IMR-90 (cell line): ENCODE measurements at places on chromosomes 1 and 21. TPM values are rescaled to one million over a fixed set of nuclear protein-coding genes. Genes with fewer than 3 reads are reported as not detected.

Gene LENEP
- polyA plus RNA-seq: not detected in 2 replicates

Gene CFHR3
- not detected in 2 replicates for polyA plus RNA-seq

Gene C1orf226
- polyA plus RNA-seq: 0.10 and 0.13 TPM in 2 replicates

Gene SPRR3
- polyA plus RNA-seq: not detected in 2 replicates

Gene FGGY
- 5.6 TPM in 2 replicates for polyA plus RNA-seq

Gene CDC14A
- polyA plus RNA-seq: 1.5 and 1.7 TPM in 2 replicates

Gene COL9A2
- polyA plus RNA-seq: 1.3 and 1.6 TPM in 2 replicates

Gene CAMK1G
- polyA plus RNA-seq: 1.8 and 2.1 TPM in 2 replicates

Gene IL20
- not detected in 2 replicates for polyA plus RNA-seq

GRCh38 chr1:61094677-61095469, 12.5 kb downstream of the NFIA start:
- no peak for DNase-seq

DNA sequence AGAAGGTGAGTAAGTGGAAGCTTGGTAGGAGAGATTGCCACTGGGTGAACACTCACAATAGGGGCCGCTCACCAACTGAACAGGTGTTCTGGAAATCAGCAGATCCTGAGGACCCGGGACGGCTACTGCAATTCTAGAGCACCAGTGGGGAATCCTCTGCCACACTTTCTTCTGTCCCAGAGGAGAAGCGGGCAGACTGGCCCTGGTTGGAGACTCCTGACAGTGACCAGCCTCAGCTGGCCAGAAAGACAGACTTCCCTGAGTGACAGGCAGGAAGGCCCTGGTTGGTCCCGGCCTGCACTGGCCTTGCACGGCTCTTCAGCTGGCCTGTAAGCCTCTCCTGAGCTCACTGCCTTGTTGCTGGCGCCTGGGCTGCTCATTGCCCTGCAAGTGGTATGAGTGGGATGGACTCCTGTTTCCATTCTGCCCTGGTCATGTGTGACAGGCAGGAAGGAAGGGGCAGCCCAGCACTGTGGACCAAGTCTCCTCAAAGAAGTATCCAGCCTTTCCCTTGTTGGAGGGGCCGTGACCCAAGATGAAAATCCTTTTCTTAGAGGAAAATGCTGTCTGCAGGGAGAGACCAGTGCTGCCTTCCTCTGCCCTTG, 34.5 kb downstream of the MAN1C1 start:
- DNase-seq: no peak

DNA sequence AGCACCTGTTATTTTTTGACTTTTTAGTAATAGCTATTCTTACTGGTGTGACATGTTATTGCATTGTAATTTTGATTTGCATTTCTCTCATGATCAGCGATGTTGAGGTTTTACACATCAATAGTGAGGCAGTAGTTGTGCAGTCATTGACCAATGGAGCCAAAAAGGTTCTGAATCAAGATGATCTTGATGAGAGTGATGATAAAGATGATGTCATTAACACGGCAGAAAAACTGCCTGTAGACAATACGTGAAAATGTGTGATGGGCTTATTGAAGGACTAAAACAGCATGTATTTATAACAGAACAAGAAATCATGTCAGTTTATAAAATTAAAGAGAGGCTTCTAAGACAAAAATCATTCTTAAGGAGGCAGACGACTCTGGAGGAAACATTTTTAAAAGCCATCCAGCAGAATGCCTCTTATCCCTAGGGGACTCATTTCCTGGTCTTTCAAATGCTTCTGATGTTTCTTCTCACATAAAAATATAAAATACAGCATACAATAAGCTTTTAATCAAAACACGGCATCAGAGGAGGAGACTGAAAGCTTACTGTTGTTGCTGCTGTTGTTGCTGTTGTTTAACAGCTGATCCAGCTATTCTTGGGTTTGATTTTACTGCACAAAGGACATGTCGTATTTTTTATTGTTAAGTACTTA, 400.3 kb downstream of the LTN1 start:
- no peak for DNase-seq

GRCh38 chr1:58607391-58607790, 30.3 kb upstream of the TACSTD2 start:
- DNase-seq: no peak

DNA sequence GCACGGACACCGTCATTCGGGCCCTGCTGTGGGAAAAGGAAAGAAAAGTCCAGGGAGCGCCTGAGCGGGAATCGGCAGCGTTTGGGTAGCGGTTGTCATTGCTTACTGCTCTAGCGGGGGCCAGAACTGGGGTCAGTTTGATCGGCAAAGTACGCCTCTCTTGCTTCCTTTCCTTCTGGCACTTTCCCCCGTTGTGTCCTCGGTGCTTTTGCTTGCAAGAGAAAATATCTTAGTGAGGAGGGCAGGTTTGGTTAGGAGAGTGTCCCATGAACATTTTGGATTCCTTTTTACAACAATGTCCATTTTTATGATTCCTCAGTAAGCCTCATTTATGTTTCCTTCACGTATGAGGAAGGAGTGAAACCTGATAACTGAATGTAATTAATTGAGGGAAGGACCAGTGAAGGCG, 670 bp downstream of the ST3GAL3 start:
- DNase-seq: peak; percentile 57

DNA sequence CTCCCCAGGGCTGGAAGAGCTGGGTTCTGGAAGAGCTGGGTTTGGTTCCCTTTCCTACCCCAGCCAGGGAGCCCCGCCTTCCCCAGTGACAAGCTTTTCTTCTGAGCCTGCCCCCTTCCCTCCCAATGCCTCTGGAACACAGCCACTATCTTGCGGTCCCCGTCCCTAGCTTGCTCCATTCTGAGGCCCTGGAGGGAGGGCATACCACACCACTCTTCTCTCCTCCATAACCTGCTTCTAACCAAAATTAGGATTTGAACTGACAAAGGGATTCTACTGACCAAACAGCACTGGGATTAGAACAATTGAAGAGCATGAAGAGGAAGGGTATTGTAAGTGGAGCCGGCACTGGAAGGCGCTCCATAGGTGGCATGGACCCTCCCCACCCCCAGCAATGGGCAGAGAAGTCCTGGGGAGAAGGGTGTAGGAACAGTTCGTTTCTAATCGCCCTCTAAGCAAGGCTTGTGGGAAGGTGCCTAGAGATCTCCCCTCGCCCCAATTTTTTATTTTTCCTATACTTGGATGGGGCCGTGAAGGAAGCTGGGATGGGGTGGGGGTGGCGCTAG, 690 bp downstream of the C1orf216 start:
- DNase-seq: peak; percentile 63

DNA sequence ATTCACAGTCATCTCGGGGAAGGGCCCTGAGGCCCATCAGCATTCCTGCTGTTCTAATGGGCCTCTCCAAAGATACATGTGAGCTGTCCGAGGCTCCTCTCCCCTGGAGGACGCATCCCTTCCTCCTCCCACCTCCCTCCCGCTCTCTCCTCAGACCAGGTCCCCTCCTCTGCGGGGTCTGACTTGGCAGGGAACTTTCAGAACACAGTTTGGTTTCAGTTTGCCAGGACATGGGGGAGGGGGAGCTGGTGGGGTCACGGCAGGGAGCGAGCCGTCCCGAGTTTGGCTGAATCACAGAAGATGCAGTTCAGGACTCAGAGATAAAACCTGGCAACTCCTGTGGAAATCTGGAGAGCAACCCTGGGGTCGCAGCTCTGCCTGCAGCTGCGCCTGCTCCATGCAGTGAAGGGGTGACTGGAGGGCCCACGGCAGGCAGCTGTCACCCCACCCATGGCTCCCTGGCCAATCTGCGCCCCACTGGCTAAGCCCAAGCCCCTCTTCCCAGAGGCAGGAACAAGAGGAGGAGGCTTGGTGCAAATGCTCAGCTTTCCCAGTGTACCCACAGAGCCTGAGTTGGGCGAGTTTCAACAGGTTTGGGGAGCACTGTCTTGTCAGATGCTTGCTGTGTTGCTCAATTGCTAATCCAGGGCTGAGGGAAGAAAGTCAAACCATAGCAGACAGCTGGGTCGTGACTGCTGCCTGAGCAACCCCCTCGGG, 5.7 kb downstream of the WNT4 start:
- peak; percentile 16 for DNase-seq

GRCh38 chr1:2812939-2813653, 11.6 kb upstream of the TTC34 start:
- DNase-seq: no peak

DNA sequence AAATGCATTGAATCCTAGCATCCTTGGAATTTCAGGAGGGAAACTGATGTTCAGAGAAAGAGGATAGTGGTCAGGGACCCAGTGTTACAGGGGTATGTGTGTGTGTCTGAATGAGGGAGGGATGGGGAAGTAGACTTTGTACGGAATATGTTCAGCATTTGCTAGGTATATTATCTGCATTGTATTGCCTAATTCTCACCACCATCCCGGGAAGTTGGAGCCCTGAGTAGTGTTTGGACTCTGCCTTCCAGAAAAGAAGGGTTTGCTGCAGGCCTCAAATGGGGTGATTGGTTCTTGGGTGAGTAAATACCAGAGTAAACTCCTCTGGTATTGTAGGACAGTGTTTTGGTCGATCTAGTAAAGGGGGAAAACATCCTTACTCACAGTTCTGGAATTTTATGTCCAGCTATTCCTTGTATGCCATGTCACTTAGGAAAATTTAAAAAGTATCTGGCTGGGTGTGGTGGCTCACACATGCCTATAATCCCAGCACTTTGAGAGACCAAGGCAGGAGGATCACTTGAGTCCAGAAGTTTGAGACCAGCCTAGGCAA, 7.1 kb upstream of the ZNF496 start:
- peak; percentile 35 for DNase-seq

DNA sequence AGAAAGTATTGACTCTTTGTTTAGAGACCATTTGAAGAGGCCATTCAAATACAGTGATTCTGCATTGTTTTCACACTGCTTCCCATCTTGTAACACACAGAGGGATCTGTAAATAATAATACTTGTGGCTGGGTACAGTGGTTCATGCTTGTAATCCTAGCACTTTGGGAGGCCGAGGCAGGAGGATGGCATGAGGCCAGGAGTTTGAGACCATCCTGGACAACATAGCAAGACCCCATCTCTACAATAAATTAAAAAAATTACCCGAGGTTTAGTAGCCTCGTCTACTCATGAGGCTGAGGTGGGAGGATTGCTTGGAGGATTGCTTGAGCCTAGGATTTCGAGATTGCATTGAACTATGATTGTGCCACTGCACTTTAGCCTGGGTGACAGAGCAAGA, 5.7 kb downstream of the ZMYM4 start:
- DNase-seq: no peak

- peak; percentile 80 for DNase-seq
Measured at GRCh38 chr1:96927125-96927524, 205.5 kb downstream of the PTBP2 start.

GRCh38 chr1:209736490-209737117, 19.2 kb upstream of the TRAF3IP3 start:
- no peak for DNase-seq
